NCI-H1105 (cell line): ENCODE measurements at places on chromosomes 7 and 10.

GRCh38 chr10:4329225-4329624, 496.8 kb upstream of the AKR1E2 start:
- no peak for DNase-seq

DNA sequence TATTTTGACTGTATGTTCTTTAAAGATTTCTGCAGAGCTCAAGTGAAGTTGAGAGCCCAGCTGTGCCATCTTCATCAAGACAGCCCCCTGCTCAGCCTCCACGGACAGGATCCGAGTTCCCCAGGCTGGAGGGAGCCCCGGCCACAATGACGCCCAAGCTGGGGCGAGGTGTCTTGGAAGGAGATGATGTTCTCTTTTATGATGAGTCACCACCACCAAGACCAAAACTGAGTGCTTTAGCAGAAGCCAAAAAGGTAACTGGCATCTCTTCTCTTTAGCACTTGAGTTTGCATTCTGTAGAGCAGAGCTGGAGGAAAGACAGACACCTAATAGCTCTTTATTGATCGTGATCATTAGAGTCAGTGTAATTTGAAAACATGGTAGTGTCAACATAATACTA, 33.7 kb downstream of the MCM10 start:
- no peak for DNase-seq

DNA sequence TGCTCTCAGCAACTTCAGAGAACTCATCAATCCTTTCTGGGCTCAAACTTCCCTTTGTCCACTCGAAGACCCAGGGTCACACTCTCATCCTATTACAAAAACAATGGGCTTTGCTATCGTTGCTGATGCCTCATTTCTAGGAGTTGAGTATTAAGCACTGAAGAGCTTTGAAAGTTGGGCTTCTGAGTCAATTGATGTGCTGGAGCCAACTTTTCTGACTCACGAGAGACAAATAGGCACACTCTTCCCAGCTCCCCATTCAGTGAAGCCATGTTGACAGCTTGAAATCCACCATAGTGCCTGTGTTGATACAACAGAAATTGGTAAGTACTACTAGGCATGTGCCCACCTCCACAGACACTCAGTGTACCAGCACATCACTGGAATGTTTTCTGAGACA, 97.5 kb upstream of the PRSS58 start:
- no peak for DNase-seq

- peak; percentile 77 for DNase-seq
Observed at GRCh38 chr7:155456738-155457543, 988 bp upstream of the EN2 start.

DNA sequence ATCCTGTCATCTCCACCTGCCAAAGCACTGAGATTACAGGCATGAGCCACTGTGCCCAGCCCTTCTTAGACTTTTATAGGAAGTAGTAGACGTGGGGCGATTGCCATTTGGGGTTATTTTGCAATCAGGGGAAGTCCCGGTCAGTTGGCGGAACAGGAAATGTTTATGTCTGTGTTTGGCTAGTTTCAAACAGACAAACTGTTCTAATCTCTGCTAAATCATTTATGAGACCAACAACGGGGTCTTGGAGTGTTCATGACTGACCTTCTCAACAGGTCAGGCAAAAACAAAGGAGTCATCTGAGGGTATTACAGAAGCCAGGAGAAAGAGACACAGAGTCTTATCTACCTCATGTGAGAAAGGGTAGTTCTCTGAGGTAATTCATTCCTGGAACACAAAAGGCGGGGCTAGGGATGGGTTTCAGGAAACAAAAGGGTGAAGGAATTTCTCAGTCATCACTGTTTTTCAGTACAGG, 6.6 kb upstream of the TPK1 start:
- no peak for DNase-seq

GRCh38 chr7:28649811-28650210, 237.5 kb downstream of the CREB5 start:
- DNase-seq, result no peak

DNA sequence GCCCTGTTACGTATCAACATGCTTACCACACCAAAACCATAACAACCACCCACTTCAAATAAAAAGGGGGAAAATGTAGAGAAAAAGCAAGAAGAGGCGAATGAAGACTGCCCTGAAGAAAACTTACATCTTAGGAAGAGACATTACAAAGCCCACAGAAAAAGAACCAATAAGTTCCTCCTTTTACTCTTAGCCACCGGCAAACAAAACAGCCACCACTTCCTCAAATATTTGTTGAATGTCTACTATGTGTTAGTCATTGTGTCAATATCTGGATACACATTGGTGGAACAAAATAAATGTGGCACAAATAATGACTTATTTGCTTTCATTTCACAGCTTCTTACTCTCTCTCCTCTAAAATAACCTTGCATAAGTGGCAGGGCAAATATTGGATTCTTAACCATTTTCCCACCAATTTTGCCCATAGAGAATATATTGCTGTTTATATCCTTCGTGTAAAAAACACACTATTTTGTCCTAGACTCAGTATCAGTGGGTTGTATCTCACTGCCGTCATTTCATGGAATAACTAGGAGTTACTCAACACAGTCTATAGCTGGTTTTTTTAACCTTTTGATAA, 106.8 kb downstream of the ANK3 start:
- no peak for DNase-seq

GRCh38 chr7:18610331-18610948, 114.9 kb downstream of the HDAC9 start:
- DNase-seq, result peak; percentile 5

DNA sequence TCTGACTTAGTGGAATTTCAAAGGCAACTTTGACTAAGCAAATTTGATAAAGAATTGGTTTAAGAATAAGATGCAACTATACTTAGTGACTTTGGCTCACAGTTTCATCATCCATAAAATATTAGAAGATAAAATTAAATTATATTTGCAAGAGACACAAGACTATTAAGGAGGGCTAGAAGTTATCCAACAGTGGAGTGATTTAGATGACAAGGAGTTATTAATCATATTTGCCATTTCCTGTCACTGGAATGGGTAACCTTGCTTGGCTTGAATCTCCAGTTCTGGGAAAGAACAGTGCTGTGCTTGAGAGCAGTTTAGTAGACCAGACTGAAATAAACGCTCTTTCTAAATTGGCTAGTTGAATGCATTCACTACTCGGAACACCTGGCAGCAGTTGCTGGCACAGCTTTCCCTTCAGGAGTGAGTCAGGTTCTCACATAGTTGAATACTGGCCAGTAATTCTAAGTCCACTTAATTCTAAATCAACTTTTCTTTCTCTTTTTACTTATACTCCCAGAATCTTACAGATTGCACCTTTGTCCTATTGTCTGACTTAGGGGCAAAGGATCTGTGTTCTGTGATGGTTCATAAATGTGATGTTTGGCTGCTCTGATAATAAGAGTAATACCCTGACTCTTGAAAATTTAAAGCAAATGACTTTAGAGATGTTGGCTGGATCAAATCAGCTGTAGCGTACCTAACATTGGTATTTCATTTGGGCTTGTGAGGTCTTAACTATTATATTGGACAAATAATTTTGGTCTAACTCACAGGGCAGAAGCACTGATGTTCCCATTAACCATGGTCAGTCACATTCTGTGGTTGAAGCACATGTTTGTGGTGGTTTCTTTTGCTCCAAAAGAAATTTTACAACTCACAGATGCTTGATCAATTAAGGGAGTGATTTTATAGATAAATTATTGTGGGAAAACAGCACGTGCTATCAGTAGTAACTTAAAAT, 16.6 kb downstream of the STMP1 start:
- DNase-seq, result peak; percentile 80

DNA sequence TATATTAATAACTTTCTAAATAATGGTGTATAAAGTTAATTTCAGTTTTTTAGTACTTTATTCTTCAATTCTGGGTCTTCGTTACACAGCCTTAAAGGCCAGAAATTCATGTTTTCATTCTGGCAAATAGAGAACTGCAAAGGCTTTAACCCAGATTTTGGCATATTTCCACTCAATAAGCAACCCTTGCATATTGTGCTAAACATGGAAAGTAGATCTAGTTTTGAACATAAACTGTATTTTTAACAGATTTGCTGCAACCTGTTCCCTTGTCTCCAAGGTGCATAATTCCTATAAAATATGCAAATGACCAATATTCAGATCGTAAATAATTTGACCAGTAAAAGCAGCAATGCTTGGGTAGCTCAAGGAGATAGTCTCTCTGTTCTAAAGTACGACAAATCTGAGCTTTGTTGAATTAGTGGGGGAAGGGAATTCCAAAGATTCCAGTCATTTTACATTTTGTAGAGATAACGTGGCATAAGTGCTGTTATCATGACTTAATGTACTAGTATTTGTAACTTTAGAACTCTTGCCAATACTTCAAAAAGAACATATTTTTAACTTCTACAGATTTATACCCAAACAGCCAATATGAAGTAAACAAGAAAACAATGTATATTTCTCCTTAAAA, 46.4 kb upstream of the RSBN1L start:
- no peak for DNase-seq

DNA sequence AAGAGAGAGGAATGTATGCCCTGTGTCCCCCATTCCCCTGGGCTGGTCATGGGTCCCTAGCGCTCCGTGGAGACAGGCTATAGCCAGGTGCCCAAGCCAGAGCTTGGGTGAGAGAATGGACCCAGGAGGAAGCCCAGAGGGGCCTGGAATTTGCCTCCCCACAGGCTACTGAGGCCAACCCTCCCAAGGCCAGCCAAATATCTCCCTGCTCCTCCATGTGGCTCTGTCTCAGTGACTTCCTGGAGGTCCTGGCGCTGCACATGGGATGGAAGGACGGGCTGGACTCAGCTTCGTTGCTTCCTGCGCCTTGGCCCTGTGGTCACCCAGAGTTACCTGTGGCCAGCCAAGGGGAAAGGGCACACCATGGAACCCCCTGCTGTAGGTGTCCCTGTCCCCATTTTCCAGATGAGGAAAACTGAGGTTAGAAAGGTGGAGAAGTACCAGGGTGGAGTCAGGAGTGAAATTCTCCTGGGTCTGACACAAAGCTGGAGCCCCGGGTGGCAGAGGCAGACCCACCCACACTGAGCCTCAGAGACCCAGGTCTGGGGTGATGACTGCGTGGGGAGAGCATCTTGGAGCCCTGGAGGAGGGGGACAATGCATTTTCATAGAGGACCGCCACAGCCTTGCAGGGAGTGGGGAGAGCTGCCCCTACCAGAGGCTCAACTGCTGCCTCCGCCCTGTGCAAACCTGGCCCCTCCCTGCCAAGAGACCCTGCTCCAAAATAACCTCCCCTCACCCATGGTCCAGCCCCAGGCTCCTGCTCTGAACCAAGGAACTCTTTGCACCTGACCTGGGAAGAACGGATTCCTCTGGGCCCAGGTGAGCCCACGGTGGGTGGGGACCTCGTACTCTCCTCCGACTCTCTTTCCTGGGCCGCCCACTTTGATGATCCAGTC, 42.6 kb downstream of the TMEM270 start:
- no peak for DNase-seq

- no peak for DNase-seq
Observed at GRCh38 chr10:43055991-43056567, 20.8 kb upstream of the RET start.

GRCh38 chr7:131328377-131329175, 900 bp downstream of the MKLN1 start:
- DNase-seq, result no peak

DNA sequence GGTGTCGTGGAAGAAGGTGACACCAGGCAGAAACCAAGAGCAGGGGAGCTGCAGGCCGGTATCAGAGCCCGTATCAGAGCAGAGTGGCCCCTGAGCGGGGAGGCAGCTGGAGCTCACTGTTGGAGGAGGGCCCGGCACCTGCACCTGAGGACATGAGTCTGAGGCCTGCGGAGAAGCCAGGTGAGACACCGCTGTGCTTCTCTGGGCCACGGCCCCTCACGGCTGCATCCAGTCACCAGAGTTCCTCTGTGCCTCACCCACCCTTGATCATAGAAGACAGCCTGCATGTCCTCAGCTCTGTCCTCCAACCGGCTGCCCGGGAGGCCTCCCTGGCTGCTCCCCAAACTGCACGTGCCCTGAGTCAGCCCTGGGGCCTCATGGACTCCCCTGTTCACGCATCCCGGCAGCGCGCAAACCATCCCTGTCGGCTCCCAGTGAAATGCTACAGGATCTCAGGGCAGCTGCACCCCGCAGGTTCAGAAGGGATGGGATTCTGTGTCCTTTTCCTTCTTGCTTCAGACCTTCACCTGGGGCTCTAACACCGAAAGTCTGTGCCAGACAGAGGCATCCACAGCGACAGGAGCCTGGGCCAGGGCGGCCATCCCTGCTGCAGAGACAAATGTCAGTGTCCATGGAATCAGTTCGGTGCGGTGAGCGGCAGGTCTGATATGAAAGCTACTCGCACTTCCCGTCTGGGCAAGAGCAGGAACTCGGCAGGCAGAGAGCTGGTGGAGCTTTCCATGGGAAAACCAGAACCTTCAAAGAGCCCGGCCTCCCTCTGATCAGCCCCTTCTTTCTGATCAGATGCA, 111.9 kb upstream of the FAM20C start:
- no peak for DNase-seq

DNA sequence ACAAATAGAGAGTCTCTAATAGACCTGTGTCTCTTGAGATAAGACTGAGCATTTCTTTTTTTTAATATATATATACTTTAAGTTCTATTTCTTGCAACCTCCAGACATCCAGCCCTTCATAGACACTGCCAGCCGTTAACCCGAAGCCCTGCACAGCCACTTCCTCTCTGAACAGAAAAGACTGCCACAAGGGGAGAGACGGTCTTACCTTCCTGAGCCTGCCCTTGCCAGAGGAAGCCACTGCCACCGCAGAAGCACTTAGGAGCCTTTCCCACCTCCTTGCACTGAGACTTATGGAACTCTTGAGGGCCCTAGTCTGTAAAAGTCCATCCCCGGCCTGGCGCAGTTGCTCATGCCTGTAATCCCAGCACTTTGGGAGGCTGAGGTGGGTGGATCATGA, 31.8 kb upstream of the PRSS1 start:
- DNase-seq, result no peak

- no peak for DNase-seq
Observed at GRCh38 chr7:44472843-44473242, 17.6 kb downstream of the NUDCD3 start.

- peak; percentile 28 for DNase-seq
Observed at GRCh38 chr7:80127412-80128160, 7.0 kb upstream of the GNAI1 start.

GRCh38 chr10:6602700-6603084, 22.6 kb upstream of the PRKCQ start:
- no peak for DNase-seq

DNA sequence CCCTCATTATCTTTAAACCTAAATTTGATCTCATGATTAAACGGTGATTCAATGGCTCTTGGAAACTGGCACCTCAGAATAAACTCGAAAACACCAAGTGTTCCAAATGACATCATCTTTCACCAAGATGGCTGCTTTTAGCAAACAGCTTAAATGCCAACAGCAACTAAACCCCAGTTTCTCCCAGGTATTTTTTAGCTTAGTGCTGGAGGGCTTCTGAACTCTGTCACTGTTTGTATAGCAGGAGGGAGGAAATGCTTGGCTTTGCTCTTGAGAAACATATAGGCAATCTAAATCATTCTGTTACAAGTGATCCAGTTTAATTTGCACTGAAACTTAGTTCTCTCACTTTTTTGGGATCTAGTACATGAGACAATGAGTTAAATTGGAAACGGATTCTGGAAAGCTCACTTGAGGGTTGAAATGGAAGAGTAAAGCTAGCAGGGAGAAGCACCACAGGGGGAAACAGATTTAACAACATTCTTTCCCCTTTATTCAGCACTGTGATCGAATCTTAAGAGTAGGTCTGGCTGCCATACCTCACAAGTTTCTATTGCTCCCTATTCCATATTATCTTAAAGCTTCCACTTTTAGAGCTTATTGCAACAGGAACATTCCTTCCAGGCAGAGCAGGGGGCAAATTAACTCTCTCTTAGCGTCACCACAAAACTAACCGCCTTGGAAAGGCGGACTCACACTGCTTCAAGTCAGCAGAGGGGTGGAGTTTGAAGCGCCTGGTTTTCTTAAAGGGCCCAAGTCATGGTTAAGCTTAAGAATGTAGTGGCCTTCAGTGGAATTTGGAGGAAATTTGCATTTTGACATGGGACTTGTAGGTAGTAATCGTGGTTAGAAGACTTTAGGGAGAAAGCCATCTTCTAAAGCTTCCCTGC, 1.8 kb upstream of the CCDC6 start:
- no peak for DNase-seq
